ENCODE measurements at places on chromosomes 4 and X.

DNA sequence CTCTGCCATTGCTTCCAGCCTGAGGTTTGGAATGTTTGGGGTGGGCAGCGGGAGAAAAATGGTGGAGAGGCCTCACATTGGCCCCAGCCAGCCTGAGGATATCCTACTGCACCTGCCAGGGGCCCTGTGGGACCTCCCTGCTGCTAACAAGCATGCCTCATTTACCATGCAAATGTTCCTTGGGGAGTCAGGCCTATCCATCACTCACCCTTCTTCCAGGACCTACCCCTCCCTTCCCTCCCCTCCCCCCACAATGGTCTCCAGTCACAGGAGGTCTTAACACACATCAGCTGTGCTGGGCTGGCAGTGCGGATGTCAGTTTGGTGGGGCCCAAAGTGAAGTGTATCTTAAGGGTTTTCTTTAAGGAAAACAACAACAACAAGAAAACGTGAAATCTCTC is 139.2 kb downstream of the SHOX start:
- H3K27me3 ChIP-seq = no peaks in the 10 kb centered on the region
- no peak overlapping the region for H3K27ac ChIP-seq
- no peaks in the 10 kb centered on the region for H3K4me1 ChIP-seq
- no peak for DNase-seq

GRCh38 chr4:173039617-173040577 is 128.7 kb upstream of the GALNT7 start:
- H3K36me3 ChIP-seq = no peaks in the 10 kb centered on the region
- no peak for DNase-seq
- no peak overlapping the region for H3K4me3 ChIP-seq
- no peaks in the 10 kb centered on the region for H3K4me1 ChIP-seq
- peak overlapping the region; percentile 10 for H3K27ac ChIP-seq

GRCh38 chr4:85834934-85835333 is 360.0 kb downstream of the ARHGAP24 start:
- no peak overlapping the region for H3K27ac ChIP-seq
- no peaks in the 10 kb centered on the region for H3K27me3 ChIP-seq
- no peaks in the 10 kb centered on the region for H3K36me3 ChIP-seq
- no peak for DNase-seq
- no peaks in the 10 kb centered on the region for H3K4me1 ChIP-seq
- no peak overlapping the region for H3K4me3 ChIP-seq

DNA sequence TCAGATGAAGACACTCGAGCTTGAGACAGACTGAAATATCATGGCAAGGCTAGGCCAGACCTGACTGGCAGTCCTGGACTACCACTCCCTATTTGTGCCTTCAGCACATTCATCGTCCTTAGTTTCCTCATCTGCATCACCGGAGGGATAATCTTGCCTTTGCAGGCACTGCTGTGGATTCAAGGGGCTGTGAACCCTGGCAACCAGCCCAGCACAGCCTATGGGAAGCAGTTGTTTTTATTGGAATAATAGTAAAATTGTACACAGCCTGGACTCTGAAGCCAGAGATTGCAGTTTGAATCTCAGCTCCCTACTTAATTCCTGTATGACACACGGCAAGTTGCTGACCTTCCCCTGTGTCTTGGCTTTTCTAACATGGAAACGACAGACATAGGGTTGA is 161.0 kb downstream of the NSUN7 start:
- H3K36me3 ChIP-seq = no peaks in the 10 kb centered on the region
- H3K27ac ChIP-seq = peak overlapping the region; percentile 83
- no peak overlapping the region for H3K4me3 ChIP-seq
- no peak for DNase-seq

- H3K4me1 ChIP-seq = no peaks in the 10 kb centered on the region
- H3K27ac ChIP-seq = no peak overlapping the region
- no peak overlapping the region for H3K4me3 ChIP-seq
- H3K36me3 ChIP-seq = no peaks in the 10 kb centered on the region
- H3K27me3 ChIP-seq = no peaks in the 10 kb centered on the region
Measured at GRCh38 chrX:153554519-153555167, 37.2 kb downstream of the ATP2B3 start.

DNA sequence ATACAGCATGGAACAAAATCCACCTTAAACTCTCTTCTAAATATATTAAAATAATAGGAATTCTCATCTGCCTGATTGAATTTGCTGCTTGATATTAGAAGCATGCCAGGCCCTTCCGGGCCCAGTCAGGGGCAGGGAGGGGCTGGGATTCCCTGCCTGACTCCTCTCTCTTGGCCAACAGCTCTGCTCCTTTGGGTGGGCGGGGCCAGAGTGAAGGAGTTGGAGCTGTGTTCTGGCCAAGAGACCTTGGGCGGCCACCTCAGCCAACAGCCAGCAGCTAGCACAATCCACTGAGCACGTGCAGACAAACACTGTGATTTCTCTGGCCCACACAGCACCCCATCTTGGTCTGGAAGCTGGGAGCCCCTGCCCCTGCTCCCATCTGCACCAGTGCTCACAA is 140.3 kb downstream of the PJA1 start:
- H3K4me1 ChIP-seq = peaks cover 48% of the 10 kb centered on the region
- peak overlapping the region; percentile 65 for H3K27ac ChIP-seq
- DNase-seq = no peak
- no peak overlapping the region for H3K4me3 ChIP-seq

DNA sequence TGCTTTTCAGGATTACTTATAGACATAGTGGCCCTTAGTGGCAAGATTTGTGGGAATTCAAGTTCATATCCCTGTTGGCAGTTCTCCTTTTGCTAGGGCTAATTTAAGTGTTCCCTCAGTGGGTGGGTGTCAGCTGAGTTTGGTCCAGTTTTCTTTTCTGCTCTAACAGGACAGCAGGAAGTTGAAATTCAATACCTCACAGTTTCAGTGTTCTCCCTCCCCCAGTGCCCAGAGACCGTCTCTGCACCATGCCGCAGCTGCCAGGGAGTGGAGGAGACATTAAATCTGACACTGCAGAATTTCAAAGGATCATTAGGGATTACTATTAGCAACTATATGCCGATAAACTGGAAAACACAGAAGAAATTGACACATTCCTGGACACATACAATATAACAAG is 50.7 kb downstream of the UBE2NL start:
- H3K27me3 ChIP-seq = no peaks in the 10 kb centered on the region
- no peak for DNase-seq
- no peak overlapping the region for H3K4me3 ChIP-seq
- no peaks in the 10 kb centered on the region for H3K36me3 ChIP-seq
- H3K4me1 ChIP-seq = no peaks in the 10 kb centered on the region

- no peak for DNase-seq
- no peaks in the 10 kb centered on the region for H3K36me3 ChIP-seq
- H3K27me3 ChIP-seq = no peaks in the 10 kb centered on the region
- H3K4me1 ChIP-seq = no peaks in the 10 kb centered on the region
- no peak overlapping the region for H3K4me3 ChIP-seq
Measured at GRCh38 chrX:68186552-68187262, 246.6 kb downstream of the OPHN1 start.

DNA sequence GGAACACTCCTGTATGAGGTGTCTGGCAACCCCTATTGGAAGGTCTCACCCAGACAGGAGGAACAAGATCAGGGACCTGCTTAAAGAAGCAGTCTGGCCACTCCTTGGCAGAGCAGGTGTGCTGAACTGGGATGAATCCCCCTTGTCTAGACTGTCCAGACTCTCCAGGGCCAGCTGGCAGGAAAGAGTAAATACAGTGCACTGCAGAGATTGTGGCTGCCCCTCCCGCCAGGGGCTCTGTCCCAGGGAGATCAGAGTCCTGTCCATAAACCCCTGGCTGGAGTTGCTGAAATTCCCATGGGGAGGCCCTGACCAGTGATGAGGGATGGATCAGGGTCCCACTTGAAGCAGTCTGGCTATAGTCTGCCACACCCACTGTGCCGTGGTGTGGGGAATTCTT is 17.7 kb downstream of the STPG2 start:
- no peaks in the 10 kb centered on the region for H3K36me3 ChIP-seq
- no peaks in the 10 kb centered on the region for H3K4me1 ChIP-seq
- H3K4me3 ChIP-seq = no peak overlapping the region
- no peak for DNase-seq

GRCh38 chr4:15149839-15150592 is 147.7 kb downstream of the CPEB2 start:
- no peak overlapping the region for H3K4me3 ChIP-seq
- H3K27me3 ChIP-seq = no peaks in the 10 kb centered on the region
- DNase-seq = no peak
- H3K27ac ChIP-seq = peak overlapping the region; percentile 78
- peaks cover 40% of the 10 kb centered on the region for H3K4me1 ChIP-seq

DNA sequence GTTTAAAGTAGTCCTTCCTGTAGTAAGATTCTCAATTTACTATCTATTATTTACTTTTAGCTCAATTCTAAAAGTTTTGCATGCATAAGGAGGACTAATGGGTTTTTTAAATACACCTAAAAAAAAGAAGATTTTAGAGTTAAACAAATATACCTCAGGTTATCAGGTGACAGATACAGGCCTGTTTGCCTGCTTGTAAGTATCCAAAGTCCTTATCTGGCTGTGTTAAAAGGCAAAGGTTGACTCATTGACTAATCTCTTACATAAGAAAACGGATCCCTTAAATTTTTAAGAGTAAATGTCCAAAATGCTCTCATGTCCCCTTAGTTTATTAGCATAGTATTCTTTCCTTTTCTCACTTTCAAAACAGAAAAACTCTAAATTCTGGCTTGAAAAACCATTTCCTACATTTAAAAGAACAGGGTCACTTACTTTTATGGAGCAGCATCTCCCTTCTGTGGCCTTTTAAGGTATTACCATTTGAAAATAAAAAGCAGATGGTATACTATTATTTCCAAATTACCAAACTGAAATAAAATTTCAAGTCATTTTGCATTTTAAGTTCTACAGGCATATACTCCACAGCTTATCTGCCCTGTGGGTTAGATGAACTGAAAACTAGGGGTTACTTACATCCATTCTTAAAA is 4.5 kb downstream of the CBR4 start:
- no peak overlapping the region for H3K27ac ChIP-seq
- no peak overlapping the region for H3K4me3 ChIP-seq
- no peak for DNase-seq
- no peaks in the 10 kb centered on the region for H3K27me3 ChIP-seq
- H3K4me1 ChIP-seq = peaks cover 14% of the 10 kb centered on the region

DNA sequence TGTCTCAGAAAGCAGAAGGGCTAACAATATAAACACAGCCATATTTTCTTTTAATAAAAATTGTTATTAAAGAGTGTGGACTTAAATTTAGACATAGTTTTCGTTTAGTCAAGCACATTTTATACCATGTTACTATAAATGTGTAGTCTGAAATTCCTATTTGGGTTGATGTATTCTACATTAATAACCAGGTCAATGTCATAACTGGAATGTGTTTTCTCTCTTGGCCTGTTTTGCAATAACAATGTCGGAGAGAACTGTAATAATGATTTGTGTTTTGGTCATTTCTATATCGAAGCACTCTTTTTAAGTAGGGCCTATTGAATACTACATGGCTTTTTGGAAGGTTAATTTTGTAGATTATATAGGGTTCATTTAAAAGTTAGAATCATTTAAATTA is 5.5 kb downstream of the USO1 start:
- H3K27ac ChIP-seq = no peak overlapping the region
- H3K4me1 ChIP-seq = peaks cover 30% of the 10 kb centered on the region
- no peaks in the 10 kb centered on the region for H3K27me3 ChIP-seq

- H3K4me1 ChIP-seq = no peaks in the 10 kb centered on the region
- DNase-seq = no peak
- no peaks in the 10 kb centered on the region for H3K36me3 ChIP-seq
- H3K27ac ChIP-seq = no peak overlapping the region
Measured at GRCh38 chr4:117010671-117011070, 74.7 kb downstream of the TRAM1L1 start.

DNA sequence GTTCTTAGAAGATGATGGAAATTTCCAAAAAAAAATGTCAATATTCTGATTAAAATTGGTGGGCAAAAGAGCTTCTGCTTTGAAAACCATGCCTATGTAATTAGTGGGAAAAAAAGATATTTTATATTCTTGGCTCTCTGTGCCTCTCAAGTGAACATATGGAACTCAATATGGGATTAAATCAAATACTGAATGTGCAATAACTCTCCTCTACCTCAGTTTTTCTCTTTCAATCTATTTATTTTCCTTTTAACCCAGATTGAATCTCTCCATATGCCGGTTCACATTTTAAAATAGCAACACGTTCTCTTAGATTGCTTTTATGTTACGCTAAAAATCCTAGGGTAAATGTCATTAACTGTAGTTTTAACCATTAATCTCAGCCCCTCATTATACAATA is 224.2 kb upstream of the PABPC4L start:
- no peaks in the 10 kb centered on the region for H3K27me3 ChIP-seq
- H3K4me3 ChIP-seq = no peak overlapping the region
- H3K36me3 ChIP-seq = no peaks in the 10 kb centered on the region
- H3K4me1 ChIP-seq = no peaks in the 10 kb centered on the region
- DNase-seq = no peak
- no peak overlapping the region for H3K27ac ChIP-seq

DNA sequence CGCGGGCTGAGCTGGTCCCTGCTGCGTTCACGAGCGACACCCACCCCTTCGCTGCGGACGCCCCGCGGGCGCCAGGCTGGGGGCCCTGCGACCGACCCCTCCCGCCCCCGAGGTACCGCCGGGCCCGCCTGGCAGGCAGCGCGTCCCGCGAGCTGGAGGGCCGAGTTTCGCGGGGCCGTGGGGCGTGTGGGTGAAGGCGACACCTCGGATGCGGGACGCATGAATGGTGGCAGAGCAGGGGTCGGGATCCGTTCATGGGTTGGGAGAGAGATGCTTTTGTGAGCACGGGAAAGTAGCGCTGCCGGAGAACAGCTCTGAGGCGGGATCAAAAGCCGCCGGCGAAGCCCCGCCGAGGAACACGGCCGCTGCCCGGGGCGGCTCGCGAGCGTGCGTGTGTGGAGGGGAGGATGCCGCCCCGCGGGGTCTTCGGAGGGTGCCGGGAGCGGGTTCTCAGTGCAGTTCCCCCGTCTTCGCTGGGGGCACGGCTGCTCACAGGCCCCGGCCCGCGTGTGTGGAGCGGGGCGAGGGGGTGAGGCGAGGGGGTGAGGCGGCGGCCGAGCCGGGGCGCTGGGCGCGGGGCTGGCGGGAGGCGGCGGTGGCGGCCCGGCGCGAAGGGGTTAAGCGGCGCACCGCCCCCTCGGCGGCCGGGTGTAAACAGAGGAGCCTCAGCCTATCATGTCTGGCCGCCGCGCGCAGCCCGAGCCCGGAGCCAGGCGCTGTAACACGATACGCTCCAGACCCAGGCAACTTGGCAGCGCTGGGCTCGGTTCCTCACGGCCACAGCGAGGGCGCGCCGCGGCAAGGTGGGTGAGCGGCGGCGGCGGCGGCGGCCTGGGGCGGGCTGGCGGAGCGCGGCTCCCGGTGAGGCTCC is 205.3 kb downstream of the TENM3 start:
- H3K4me3 ChIP-seq = peak overlapping the region; percentile 65
- H3K27ac ChIP-seq = peak overlapping the region; percentile 71
- peaks cover 10% of the 10 kb centered on the region for H3K4me1 ChIP-seq
- DNase-seq = peak; percentile 13

DNA sequence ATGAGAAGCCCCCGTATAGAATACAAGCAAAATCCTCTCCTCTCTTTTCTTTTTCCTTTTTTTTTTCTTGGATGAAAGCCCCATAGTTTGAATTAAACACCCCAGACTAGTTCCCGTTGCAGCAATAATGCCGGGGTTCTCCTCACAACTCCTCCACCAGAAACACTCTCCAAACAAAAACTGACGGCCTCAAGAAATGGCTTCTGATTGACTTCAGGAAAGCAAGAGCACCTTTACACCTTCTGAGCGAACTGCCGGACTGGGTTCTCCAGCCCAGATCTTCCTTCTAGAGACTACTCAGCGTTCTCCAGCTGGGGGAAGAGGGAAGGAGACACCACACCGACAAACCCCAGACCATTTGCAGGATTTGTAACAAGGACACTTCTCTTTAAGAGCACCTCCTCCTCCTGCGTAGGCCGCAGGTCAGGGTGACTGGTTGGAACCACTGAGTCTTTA is 4.0 kb downstream of the HAND2 start:
- H3K27me3 ChIP-seq = peaks cover 31% of the 10 kb centered on the region
- H3K27ac ChIP-seq = no peak overlapping the region
- no peak overlapping the region for H3K4me3 ChIP-seq
- no peaks in the 10 kb centered on the region for H3K36me3 ChIP-seq
- H3K4me1 ChIP-seq = peaks cover 60% of the 10 kb centered on the region
